ENCODE measurements at places on chromosomes 2 and 18. TPM values are rescaled to one million over a fixed set of nuclear protein-coding genes. Genes with fewer than 3 reads are reported as not detected.

Gene IL1RN
- total RNA-seq = 8.8 TPM

- DNase-seq = no peak
Measured at GRCh38 chr2:207760453-207760852, 9.3 kb downstream of the FZD5 start.

Gene COBLL1
- total RNA-seq = 57.2 TPM

Gene SULT1C4
- total RNA-seq = 33.3 TPM

GRCh38 chr2:28187186-28187585, 205.5 kb upstream of the FOSL2 start:
- no peak for DNase-seq

DNA sequence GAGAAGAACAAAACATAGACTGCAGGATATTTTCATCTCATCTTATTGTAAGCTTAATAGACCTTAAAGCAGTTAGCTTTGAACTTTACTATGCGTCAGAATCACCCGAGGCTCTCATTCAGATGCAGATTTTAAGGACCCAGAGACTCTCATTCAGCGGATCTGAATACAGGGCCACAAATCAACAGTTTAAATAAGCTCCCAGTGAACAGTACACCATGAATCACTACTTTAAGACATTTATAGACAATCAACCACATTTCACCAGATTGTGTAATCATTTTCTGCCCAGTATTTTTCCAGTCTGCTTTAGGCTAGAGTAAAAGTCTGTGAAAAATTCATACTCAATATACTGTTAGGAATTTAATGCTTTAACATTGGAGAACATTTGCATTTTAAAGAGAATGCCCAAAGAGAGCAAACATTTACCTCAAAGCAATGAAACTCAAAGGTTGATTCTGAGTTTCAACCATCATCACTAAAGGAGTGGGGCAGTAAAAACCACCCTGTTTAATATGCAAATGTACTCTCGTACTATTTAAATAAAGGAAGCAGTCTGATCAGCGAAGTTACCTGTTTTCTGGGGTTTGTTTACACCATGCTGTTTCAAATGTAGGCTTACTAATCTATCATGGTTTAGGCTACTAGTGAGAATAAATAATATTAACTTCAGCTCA, 11.0 kb upstream of the ALPK2 start:
- peak; percentile 44 for DNase-seq

DNA sequence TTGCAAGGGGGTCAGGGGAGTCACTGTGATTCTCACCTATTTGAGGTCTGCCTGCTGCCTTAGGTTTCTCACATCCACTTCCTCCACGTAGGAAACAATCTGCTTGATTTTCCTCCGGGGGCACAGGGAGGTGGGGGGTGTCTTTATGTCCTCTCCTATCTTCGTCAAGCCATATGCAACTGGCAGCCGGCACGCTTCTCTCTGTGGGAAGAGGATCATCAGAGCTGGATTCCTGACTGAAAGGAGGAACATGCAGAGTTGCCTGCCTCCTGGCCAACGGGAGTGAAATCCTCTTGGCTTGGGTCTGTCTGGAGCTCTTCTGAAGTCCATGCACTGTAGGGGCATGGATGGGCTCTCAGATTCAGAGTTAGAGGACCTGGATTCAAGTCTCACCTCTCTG, 43.1 kb upstream of the ACVR1 start:
- no peak for DNase-seq

GRCh38 chr2:73069855-73070642, 1.5 kb downstream of the SFXN5 start:
- DNase-seq = no peak

Gene AOX1
- total RNA-seq = 0.88 TPM

DNA sequence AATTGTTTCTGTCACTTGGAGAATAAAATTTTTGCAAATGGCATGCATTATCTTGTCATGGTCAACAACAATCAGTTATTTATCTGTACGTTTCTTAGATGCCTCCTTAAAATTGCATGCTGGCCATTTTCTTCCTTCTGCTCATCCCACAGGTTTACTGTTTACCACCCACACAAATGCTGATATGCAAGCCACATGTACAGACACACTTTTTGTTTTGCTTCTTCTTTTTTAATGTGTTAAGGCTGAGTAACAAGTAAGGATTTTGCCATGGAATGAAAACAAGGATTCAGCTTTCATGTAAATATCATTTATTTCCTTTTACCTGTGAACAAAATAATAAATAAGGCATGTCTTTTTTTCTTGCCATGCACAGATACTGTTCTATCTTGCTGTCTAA, 1077.1 kb upstream of the ZEB2 start:
- DNase-seq = no peak

GRCh38 chr2:158989165-158989564, 20.7 kb downstream of the TANC1 start:
- no peak for DNase-seq

Gene LONRF2
- total RNA-seq = 3.3 TPM

- no peak for DNase-seq
Measured at GRCh38 chr2:62014102-62014501, 108.6 kb downstream of the COMMD1 start.

Gene STK17B
- 6.0 TPM for total RNA-seq

Gene CTLA4
- total RNA-seq = not detected

Gene SPDYA
- total RNA-seq = 0.34 TPM

DNA sequence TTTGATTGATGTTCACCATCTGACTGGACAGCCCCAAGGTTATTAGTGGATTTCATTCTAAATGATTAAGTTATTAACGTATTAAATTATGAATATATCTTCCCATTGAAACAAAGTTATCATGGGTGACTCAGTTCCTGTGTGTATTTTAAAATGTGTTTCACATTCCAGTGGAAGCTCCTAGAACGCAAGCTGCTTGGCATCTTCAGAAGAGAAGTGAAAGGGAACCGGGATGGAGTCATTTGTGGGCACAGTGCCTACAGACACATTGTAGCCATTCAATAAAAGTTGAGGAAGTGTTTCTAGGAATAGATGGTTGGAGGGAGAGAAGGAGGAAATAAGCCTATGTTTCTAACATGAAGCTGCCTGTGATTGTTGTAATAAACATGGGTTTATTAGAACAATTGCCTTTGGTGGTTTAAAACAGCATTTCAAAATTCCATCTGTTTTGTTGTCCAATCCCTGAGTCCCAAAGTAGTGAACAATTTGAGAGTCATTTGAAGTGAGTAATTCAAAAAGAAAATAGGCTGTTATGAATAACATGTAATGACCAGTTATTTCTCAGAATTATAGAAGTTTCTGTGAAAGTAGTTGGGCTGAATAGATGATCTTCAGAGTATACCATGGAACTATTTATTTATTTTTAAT, 143.5 kb downstream of the PKP4 start:
- peak; percentile 60 for DNase-seq

DNA sequence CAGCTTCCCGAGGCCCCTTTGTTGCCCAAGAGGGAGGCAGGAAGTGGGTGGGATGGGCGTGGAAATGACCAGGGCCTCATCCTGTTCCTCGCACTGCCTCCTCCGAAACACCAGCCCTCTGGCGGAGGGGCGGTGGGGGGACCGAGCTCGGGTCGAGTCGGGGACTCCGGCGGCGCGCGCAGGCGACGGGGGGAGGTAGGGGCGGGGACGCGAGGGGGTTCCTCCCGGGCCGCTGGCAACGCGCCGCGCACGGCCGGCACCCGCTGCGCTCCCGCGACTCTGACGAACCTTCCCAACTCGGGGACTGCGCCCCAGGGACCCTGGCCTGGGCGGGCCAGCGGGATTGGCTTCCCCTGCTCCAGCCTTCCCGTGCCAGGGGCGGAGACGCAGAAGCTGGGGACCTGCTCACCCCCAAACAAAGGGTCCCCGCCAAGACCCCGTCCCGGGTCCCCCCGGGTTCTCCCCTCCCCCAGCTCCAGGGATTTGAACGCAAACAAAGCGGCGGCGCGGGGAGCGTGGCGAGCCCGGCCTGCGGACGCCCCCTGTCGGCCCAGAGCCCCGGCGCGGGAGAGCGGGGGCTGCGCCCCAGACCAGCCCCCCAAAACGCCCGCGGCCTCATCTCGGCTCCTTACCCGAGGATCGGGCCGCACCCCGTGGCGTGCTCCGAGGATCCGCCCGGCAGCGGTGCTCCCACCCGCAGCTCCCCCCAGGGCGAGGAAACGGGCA, 1.2 kb downstream of the SEMA4C start:
- peak; percentile 52 for DNase-seq

- DNase-seq = no peak
Measured at GRCh38 chr18:61127714-61128467, 205.3 kb upstream of the CDH20 start.

- DNase-seq = no peak
Measured at GRCh38 chr2:237441605-237442274, 27.8 kb upstream of the COL6A3 start.

DNA sequence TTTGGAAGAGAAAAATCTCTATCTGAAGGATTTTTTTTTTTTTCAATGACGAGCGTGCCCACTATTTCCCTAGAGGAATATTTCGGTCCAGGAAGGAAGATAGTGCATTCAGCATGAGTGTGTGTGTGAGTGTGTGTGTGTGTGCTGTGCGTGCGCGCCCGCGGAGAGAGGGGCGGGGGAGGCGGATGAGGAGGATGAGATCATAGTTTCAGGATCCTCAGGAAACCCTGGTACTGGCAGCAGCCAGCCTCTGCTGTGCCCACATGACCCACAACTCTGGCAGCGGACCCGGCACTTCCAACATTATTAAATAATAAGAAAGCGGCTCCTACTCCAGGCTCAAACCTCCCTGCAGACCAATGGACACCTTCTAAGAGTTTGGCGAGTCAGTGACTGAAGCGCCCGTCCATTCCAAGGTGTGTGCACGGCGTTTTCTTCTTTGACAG, 217.0 kb upstream of the DTNA start:
- peak; percentile 66 for DNase-seq

Gene SPC25
- total RNA-seq = 2.0 TPM

- DNase-seq = no peak
Measured at GRCh38 chr2:157312866-157313486, 12.6 kb downstream of the ERMN start.

DNA sequence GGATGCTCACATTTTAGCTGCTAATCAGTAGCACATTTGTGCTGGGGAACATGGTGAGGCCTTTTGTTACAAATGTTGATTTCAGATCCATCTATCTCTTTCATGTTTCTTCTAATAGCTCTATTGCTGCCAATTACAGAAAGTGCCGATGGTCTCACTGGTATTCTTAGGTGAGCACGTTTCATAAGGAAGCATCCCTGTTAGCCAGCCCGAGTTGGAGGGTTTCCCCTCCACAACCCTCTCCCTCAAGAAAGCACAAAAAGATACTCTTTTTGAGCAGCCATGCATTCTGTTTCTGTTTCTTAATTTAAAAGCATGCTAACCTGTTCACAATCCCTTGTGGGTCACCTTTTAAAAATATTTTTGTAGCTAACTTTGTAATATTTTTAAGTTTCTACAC, 30.8 kb upstream of the ST8SIA5 start:
- DNase-seq = no peak

DNA sequence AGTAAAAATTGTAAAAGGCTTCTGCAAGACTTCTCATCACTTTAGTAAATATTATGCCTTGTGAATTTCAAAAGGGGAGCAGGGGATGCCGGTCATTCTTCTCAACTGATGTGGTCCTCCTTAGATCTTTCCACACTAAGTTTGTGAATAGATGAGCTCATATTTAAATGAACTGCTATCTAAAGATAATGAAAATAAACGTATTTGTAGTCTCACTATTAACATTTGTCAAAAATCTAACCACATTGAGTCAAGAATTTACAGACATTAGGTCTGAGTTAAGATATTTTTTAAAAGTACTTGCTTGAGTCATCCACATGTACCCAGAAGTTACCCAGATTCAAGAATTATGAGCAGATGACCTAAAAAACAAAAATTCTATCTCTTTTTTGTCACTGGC, 6.5 kb downstream of the PRPF40A start:
- DNase-seq = no peak

Gene PIGN
- total RNA-seq = 22.6 TPM

- DNase-seq = no peak
Measured at GRCh38 chr2:37873229-37873628, 51.9 kb upstream of the RMDN2 start.

DNA sequence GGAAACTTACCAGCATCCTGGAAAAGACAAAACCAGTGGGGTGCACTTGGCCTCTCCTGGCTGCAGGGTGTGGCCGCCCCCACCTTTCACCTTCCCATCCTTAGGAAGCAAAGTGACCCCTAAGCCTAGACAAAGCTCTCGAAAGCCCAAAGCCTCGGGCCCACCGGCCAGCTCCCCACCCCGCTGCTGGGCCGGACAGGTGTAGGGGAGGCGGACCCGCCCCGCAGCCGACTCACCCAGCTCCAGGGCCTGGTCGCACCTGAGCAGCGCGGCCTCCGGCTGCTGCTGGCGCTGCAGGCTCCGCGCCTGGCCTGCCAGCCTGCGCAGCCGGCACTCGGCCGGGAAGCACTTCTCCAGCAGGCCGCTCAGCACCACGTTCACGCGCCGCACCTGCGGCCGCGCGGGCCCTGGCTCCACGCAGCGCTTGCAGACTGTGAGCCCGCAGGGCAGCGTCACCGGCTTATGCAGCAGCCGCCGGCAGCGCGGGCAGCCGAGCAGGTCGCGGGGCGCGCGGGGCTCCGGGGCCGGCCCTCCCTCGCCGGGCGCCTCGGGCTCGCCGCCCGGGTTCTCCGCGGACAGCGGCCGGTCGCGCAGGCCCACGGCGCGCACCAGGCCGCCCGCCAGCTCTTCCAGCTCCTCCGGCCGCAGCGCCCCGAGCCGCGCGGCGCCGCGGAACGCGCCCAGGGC, 979 bp downstream of the LONRF2 start:
- DNase-seq = no peak

GRCh38 chr2:177471990-177472389, 79.4 kb downstream of the AGPS start:
- no peak for DNase-seq

GRCh38 chr2:71605173-71605641, 151.8 kb downstream of the DYSF start:
- DNase-seq = no peak

DNA sequence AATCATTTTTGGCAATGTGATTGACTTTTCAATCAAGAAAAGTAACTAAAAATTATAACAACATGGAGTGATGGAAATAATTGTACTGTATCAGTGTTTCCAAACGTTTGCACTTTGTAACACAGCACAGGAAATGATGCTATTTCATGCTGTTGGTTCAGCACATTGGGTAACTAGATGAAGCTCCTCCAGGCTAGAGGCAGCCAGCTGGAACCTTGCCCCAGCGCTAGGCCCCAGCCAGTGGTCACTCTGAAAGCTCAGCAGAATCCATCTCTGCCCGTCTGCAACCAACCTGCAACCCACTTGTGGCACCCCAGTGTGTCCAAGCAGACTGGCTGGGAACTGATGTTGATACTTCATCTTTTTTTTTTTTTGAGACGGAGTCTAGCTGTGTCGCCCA, 15.3 kb downstream of the UNC50 start:
- no peak for DNase-seq

GRCh38 chr2:55236992-55237543, 4.6 kb downstream of the RPS27A start:
- DNase-seq = no peak

- DNase-seq = peak; percentile 74
Measured at GRCh38 chr2:119683713-119684443, 4.9 kb downstream of the TMEM177 start.

GRCh38 chr18:80181642-80182461, 65.5 kb downstream of the PARD6G start:
- DNase-seq = no peak

- no peak for DNase-seq
Measured at GRCh38 chr2:205762881-205763280, 80.6 kb downstream of the NRP2 start.
